ENCODE measurements at places on chromosomes 16 and 17.

DNA sequence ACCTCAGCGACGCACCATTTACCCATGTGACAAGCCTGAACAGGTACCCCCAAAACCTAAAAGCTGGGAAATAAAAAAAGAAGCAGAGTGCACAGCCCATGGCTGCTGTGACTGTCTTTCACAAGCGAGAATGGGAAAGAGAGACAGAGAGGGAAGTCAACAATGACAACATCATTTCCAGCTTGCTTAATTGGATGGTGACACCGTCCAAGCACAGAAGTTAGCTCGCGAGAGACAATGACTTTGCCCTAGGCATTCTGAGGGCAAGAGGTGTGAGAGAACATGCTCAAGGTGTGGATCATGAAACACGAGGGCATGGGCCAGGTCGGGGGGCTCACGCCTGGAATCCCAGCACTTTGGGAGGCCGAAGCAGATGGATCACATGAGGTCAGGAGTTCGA, 19.3 kb upstream of the NSMCE1 start:
- peak; percentile 44 for DNase-seq

DNA sequence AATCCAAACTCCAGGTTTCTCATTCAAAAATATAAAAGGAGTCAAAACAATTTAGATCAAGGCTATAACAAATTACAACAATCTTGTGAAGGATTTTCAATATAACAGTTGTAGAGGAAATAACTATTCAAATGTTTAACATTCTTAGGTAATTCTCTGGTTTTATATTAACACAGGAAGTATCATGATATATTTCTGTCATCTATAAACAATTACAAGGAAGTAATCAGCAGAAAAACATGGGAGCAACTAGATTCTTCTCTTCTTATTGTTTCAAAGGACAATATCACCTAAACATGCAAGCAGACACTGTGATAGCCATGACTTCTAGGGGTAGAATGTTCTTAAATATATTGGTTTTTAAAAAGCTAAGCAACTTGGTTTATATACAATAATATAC, 49.9 kb downstream of the FBXL20 start:
- DNase-seq = no peak

DNA sequence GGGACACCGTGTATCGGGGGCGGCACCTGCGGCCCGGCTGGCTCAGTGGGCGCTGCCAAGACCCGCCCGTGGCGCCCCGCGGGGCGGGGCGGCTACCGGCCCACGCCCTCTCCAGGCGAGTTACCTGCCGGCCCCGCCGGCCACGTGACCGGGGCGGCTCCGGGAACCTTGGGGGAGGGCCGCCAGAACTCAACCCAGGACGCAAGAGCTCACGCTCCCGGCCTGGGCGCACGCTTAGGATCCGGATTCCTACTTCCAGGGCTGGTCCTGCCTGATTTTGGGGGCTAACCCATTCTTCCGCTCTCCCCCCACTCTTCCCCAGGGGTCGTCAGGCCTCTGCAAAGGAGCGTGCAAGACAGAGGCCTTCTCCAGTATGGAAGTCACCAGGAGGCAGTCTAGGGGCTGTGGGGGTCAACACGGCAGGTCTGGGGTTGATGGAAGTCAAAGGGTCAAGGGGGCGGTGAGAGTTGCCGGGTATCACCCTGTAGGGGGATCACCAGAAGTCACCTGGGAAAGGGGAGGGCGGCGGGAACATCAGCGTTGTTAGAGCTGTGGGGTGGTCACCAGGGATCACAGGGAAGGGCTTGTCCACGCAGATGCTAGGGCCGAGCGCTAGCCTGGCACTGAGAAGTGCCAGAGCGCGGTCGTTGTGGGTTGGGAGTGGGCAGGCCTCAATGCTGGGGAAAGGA, 354 bp upstream of the ESRP2 start:
- peak; percentile 83 for DNase-seq

GRCh38 chr17:29597361-29598172, 4.6 kb downstream of the ANKRD13B start:
- no peak for DNase-seq

GRCh38 chr17:17225901-17226300, 11.1 kb downstream of the FLCN start:
- no peak for DNase-seq

- no peak for DNase-seq
Observed at GRCh38 chr17:30256756-30257506, 21.4 kb upstream of the SLC6A4 start.

DNA sequence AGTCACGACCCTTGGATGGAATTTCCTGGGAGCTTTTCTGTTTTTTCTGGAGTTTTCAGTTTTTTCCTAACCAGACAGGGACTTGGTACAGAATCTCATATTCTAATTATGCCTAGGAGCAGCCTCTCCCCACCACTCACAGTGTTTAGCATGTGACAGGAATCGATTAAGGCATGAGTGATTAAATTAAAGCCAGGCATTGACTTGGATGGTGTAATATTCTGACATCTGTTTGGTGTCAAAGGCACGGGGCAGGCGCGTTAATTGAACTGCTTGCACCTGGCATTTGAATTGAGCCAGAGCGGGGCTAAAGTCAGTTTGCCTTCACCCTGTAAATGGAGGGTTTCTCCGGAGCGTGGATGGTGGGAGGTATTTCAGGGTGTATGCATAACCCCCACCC, 11.9 kb downstream of the MAPT start:
- DNase-seq = no peak

DNA sequence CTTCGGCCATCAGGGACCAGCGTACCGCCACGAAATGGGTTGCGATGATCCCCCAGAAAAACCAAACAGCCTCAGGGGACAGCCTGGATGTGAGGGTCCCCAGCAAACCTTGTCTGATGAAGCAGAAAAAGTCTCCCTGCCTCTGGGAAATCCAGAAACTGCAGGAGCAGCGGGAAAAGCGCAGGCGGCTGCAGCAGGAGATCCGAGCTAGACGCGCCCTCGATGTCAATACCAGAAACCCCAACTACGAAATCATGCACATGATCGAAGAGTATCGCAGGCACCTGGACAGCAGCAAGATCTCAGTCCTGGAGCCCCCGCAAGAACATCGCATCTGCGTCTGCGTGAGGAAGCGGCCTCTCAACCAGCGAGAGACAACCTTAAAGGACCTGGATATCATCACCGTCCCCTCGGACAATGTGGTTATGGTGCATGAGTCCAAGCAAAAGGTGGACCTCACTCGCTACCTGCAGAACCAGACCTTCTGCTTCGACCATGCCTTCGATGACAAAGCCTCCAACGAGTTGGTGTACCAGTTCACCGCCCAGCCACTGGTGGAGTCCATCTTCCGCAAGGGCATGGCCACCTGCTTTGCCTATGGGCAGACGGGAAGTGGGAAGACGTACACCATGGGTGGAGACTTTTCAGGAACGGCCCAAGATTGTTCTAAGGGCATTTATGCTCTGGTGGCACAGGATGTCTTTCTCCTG, 769 bp downstream of the KIF2B start:
- DNase-seq = no peak

DNA sequence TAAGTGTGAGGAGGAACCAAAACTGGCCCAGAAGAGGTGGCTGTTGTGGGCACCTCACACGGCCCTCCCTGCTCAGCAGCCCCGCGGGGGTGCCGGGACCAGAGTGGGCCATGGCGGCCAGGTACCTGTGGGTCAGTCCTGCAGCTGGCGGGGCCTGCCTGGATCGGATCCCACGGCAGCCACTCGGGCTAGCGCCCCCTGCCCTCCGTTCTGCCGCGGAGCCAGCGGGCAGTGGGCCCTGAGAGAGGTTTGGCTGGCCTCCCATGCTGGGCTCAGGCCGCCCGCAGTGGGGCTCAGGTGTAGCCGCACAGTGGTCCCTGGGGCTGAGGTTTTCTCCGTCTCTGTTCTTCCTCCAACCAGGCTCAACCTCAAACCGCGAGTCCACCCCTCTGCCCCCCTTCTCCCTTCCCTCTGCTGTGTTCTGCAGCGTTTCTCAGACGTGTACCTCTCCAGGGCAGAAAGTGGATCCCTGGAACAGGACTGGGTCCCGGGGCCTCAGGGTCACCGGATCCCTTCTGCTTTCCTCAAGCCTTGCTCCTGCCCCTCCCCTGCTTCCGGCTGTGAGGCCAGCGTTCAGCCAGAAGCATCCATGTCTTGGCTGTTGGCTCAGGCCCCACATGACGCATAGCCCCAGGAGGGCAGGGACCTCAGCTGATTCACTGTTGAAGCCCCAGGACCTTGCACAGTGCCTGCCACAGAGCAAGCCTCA, 28.6 kb upstream of the ITGA3 start:
- DNase-seq = peak; percentile 67

DNA sequence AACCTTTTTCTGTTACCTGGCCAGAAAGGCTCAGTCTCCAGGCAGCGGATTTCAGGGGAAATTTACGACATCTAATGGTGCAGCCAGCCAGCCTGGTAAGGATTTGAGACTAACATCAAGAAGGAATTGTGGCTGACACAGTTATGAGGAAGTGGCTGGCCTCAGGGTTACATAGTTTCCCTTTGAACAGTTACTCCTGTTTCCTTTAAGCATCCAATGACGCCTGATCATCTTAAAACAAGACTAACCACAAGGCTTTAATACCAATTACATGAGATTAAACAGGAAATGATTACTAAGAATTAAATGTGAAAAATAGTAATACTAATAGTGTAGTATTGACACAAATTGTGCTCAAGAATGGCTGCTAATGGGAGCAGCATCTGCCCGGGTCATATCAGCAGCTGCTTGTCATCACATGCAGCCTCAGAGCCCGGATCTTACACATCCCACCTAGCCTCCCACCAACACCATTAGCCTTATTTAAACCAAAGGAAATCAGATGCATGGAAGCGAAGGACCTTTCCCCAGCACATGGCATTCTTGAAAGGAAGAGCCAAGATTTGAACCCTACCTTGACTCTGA, 431.8 kb downstream of the PMP22 start:
- DNase-seq = no peak

GRCh38 chr17:43906951-43907424, 348 bp downstream of the MPP2 start:
- no peak for DNase-seq

DNA sequence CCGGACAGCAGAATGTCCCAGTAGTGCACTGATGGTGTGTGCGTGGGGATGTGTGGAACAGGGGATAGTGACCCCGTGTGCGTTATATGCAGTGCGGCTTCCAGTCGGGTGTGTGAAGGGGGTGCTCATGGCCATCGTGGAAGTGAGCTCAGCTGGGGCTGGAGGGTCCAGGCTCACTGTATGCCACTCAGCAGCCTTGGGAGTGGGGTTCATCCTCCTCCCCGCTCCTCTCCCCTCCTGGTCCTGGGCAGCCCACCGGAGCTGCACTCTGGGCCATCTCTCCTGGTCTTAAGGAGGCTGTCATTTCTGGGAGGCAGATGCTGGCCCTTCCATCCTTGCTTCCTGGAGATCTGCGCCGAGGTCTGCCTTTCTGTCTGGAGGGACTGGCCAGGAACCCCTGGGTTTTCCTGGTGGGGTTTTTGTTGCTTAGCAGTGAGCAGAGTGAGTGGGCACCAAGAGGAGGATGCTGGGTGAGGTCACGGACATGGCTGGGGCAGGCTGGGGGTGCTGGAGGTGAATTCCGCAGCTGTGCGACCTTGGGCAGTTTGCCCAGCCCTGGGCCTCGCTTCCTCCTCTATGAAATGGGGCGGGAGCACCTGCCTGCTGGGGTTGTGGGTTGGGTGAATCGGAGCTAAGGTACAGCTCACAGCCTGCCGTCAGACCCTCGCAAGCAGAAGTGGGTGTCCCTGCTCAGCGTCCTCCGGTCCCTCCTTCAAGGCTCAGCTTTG, 164.1 kb downstream of the SEC14L1 start:
- no peak for DNase-seq
